Activated naive CD4-positive, alpha-beta T cell treated with Interleukin-2 at 50 U/mL for 16 hours (primary cell): ENCODE measurements at places on chromosomes 11 and 22.

- DNase-seq: no peak
Observed at GRCh38 chr11:93587858-93588581, 44.8 kb upstream of the SMCO4 start.

GRCh38 chr11:37712251-37712650 is 1114.2 kb upstream of the RAG2 start:
- no peak for DNase-seq

DNA sequence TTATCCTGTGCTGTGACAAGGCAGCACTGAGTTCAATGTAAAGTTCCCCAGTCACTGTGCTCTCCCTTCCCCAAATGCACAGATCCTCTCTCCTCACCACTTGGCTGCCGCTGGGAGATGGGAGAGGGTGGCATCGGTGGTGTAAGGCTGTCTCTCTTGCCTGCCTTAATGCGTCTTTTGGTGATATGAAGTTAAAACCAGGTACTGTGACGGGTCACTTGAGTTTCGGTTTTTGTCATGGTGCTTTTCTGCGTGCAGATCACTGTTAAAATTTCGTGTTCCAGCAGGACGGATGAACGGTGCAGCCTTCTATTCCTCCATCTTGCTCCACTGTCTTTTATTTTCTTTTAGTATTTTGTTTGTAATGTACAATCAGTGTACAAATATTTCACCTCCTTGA is 18.6 kb downstream of the GLB1L2 start:
- DNase-seq: no peak

DNA sequence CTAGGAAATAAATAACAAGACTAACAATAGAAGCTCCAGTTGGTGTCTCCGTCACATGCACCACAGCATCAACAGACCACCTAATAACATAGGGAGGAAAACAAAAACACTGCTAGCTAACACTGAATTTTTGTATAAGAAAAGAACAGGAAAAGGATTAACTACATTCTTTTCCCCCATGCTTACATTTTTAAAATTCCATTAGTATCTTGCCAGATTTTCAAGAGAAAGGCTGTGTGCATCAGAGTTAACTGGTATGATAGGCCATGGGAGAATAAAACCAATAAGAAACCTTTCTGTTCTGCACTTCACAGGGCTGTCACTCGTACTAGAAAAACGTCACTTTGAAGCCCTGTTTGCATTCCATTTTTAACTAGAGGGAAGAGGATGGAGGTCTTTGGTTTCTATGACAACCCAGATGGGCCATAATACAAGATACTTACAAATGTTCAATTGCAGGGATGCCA is 79.0 kb downstream of the LARGE2 start:
- no peak for DNase-seq

DNA sequence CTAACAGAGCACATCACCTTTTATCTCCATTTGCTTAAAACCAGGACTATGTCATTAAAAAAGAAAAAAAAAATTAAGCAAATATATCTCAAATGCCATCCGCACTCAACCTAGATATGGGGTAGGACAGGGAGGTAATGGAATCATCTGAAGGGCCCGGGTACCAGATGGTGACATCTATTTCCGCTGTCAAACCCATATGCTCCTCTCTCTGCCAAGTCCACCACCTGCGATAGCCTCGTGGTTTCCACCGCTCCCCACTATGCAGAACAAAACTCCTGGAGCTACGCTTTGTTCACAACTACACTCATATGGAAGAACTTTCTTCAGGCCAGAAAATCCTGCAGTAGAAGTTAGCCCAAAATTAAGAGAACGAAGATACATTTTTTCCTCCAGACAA is 31.4 kb downstream of the FEZ1 start:
- no peak for DNase-seq

GRCh38 chr11:72637198-72637597 is 37.0 kb downstream of the PDE2A start:
- DNase-seq: no peak

GRCh38 chr11:69135420-69136363 is 20.0 kb upstream of the SMIM38 start:
- DNase-seq: no peak

GRCh38 chr11:33320814-33321330 is 63.7 kb downstream of the HIPK3 start:
- DNase-seq: no peak

DNA sequence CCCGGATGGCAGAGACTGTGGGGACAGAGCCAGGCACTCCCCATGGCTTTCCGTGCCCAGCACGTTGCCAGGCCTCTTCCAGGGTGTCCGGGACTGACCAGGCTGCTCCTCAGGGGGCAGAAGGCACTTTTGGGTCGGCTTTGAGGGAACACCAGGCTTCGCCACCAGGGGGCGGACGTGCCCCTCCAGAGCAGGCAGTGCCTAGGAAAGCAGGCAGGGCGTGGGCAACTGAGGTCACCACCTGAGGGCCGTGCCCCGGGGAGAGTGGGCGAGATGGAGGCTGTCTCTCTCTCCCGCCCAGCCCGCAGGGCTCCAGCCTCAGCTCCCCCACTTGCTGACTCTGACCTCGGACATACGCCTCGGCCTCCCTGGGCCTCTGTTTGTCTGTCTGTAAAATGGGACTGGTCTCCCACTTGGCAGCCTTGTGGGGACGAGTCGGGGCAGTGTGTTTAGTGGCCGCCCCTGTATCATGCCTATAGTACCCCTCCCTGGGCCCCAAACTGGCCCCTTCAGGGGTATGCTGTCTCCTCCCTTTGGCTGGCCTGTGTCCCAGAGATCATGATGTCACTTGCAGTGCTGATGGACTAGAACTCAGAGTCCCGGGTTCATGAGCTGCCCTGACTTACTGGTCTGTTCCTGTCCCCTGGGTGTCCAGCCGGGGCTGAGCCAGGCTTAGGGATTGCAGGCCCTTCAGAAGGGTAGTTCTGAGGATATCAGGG is 4.4 kb upstream of the PRR5 start:
- DNase-seq: peak; percentile 88

DNA sequence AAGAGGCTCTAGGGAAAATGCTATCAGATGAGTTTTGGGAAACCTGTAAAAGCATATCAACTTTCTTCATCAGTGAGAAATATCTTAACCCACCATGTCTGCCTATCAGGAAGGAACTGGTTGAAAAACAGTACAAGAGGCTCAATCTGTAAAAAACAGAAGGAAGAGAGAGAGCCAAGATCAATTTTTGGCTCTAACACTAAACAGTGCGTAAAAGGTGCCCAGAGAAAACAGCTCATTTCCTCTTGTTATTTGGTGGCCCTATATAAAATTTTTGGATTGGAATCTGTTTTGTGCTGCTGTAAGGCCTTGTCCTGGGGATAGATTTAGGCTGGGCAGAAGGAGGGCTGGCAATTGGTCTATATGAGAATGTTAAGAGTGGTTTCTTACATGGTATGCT is 12.1 kb downstream of the MS4A2 start:
- DNase-seq: no peak

DNA sequence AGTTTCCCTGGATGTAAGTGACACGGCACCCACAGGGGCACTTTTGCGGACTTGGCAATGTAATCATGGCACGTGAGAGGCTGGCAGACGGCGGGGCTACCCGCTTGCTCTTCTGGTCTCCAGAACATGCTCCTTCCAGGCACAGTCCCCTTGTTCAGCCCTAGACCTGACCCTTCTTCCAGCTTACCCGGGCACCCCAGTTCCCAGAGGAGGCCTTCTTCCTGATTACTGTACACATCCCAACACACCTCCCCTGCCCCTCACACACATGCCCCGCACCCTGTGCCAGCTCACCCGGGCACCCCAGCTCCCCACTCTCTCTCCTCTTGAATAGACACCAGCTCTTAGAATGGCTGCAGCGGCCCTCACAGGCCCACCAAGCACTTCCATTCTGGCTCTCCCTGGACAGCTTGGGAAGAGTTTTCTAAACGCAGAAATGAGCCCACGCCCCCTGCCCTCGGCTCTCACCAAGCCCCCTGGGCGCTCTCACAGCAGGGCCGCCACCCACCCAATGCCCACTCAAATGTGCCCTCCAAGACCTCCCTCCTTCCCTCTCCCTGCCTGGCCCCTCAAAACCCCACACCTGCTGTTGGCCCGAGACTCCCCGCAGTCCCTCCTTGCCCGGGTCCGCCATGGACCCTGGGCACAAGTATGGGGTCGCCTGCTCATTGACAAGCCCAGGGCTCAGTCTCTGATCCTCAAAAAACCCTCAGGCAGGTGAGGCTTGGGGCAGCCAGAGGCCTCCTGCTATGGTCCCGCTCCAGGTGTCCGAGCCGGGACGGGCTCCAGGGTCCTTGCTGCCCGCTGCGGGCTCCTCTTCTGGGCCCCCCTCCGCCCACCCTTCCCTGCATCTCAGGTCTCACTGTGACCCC is 88.5 kb downstream of the WNT7B start:
- no peak for DNase-seq

DNA sequence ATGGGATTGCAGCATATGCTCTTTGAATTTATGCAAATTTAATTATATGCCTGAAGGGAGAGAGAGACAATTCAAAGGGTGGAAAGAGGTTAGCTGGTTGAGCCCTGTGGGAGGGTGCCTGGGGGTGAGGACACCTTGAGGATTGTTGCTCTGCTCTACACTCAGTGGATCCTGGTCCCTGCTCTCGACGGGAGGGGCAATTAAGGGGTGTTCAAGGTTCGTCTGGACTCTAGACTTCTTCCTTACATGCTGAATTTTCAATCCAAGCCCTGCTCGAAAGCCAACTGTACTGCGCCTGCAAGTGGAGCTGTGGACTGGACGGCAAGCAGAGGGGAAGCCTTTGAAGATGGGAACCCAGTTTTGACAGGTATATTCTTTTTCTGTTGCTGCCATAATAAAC is 15.5 kb upstream of the OR5M11 start:
- no peak for DNase-seq

GRCh38 chr11:74345420-74345819 is 34.0 kb upstream of the P4HA3 start:
- DNase-seq: no peak

- DNase-seq: no peak
Observed at GRCh38 chr11:110000850-110001249, 92.3 kb upstream of the ZC3H12C start.

GRCh38 chr22:30445438-30446145 is 20.0 kb downstream of the MTFP1 start:
- no peak for DNase-seq

DNA sequence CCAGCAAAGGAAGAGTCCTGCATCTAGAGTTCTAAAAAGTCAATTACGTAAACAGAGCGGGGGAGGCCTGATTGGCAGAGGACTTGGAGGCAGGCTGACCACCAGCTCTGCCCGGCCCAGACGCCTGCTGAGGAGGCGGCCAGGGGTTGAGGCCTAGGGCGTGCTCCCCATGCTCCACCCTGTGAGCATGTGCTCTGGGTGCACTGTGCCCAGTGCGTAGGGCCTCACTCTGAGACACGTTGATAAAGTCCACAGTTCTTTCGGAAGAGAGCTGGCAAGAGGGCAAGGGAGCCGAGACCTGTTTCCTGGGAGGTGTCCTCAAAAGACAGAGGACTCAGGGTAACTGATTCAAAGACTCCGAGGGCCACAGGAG is 25.2 kb downstream of the GRIK4 start:
- DNase-seq: no peak

GRCh38 chr11:7512525-7513233 is 1.1 kb upstream of the PPFIBP2 start:
- DNase-seq: no peak

DNA sequence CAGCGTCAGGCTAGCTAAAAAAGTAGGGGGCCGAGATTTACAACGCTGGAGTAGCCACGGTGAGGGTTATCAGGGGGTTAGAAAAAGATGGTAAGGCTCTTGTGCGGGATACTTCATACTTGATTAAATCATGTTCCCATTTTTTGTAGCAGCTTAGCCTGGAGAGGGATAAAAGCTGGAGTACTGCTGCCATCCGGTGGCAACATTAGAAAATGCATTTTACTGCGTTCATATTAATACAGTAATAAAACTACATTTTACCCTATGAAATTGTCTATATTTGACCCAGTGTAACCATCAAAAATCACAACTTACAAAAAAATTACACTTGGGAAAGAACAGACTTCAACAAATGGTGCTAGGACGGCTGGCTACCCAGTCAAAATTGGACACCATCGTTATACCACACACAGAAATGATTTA is 17.3 kb downstream of the RPUSD4 start:
- DNase-seq: peak; percentile 18

GRCh38 chr11:42021911-42022310 is 562.5 kb upstream of the LRRC4C start:
- DNase-seq: no peak

DNA sequence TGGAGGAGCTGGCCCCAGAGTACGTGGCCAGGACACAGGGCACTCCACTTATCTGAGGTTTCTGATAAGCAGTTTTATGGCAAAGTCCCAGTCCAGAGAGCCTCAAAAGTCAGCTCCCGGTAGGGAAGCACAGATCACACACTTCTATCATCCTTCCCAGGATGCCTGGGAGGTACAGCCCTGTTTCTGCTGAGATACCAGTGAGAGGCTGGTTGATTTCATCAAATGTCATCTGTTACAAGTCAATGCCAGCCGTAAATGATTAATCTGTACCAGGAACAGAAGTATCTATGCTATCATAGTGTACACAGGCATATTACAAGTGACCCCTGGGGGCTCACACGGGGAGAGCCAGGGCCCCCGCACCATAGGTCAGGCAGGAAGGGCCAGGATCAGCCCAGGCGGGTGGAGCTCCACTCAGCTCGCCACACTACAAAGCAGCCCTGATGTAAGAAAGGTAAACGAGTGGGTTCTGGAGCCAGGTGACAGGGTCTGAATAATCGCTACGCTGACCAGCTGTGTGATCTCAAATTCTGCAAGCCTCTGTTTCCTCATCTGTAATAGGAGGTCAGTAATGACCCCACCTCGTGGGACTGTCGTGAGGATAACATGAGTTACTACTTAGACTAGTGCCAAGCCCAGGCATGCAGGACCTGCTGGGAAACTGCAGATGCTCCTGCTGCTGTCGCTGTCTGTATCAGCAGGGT is 17.6 kb downstream of the PLA2G6 start:
- no peak for DNase-seq

DNA sequence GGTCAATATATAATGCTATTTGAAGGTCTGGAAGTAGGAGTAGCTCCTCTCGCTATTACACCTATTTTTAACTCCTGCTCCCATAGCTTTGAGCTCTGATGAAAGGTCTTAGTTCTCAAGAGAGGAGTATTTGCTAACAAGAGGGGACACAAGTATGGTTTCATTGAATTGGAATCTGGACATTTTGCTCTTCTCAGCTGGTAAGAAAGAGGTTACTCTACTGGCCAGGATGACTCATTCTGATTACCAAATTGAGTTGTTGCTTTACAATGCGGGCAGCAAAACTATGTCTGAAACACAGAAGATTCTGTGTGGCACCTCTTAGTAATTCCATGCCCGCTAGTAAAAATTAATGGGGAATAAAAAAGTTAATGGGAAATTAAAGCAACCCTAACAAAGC is 63.6 kb upstream of the EP300 start:
- DNase-seq: no peak

GRCh38 chr11:48013269-48013901 is 33.0 kb downstream of the PTPRJ start:
- peak; percentile 64 for DNase-seq

DNA sequence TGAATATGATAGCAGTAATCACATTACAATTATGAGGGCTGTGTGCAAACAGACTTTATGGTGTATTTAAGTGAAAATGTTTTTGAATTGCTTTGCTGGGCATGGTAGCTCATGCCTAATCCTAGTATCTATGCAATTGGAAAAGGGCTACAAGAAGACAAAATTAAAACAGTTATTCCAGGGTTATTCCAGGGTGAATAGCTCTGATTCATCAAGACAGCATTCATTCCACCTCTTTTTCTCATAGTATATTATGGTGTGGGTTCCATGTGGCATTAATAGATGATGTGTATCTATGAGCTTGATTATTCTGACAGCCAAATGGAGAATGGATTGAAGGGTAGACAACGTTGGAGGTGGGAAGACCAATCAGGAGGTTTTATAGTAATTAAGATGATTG is 12.1 kb upstream of the SIDT2 start:
- no peak for DNase-seq

- DNase-seq: no peak
Observed at GRCh38 chr11:12687740-12688139, 13.5 kb downstream of the TEAD1 start.
